ENCODE measurements at places on chromosomes 5 and 9. TPM values are rescaled to one million over a fixed set of nuclear protein-coding genes. Genes with fewer than 3 reads are reported as not detected.

POC5 gene
- total RNA-seq: 12.7 TPM

TAS2R1 gene
- total RNA-seq: 0.82 TPM

FUT7 gene
- total RNA-seq: not detected

PCDHGA11 gene
- 1.2 TPM for total RNA-seq

ARID3C gene
- total RNA-seq: not detected

SMIM33 gene
- total RNA-seq: not detected

SH3GL2 gene
- not detected for total RNA-seq

IL31RA gene
- not detected for total RNA-seq

ADAMTS2 gene
- total RNA-seq: 0.05 TPM

FOXD4L4 gene
- total RNA-seq: 0.26 TPM

GRCh38 chr5:143014017-143014651 is 244.0 kb downstream of the ARHGAP26 start:
- DNase-seq: no peak

DNA sequence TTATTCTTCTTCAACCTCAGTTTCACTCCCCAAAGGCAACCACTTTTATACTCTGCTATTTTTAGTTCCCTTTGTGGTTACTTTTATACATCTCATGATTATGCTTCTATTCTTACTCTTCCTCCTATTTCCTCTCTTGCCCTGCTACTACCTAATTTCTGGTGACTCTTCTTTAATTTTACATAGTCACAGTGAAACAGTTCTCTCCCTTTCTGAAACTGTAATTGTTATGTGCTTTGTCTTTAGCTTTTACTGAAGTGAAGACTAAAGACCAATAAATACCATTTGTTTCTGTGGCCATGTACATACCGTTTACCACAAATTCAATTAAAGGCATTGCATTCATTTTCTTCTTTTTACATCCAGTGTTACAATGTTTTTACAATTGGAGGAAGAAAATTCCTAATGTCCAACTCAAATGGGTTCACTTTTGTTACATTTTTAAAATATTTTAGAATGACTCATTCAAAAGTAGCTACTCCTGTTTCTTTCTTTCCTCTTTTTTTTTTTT is 410.6 kb downstream of the PSAT1 start:
- no peak for DNase-seq

GRCh38 chr5:60399507-60399906 is 300.5 kb downstream of the DEPDC1B start:
- no peak for DNase-seq

- peak; percentile 11 for DNase-seq
Observed at GRCh38 chr5:79464695-79465332, 49.1 kb downstream of the HOMER1 start.

GRCh38 chr5:80982093-80982492 is 21.9 kb downstream of the RASGRF2 start:
- DNase-seq: no peak

DNA sequence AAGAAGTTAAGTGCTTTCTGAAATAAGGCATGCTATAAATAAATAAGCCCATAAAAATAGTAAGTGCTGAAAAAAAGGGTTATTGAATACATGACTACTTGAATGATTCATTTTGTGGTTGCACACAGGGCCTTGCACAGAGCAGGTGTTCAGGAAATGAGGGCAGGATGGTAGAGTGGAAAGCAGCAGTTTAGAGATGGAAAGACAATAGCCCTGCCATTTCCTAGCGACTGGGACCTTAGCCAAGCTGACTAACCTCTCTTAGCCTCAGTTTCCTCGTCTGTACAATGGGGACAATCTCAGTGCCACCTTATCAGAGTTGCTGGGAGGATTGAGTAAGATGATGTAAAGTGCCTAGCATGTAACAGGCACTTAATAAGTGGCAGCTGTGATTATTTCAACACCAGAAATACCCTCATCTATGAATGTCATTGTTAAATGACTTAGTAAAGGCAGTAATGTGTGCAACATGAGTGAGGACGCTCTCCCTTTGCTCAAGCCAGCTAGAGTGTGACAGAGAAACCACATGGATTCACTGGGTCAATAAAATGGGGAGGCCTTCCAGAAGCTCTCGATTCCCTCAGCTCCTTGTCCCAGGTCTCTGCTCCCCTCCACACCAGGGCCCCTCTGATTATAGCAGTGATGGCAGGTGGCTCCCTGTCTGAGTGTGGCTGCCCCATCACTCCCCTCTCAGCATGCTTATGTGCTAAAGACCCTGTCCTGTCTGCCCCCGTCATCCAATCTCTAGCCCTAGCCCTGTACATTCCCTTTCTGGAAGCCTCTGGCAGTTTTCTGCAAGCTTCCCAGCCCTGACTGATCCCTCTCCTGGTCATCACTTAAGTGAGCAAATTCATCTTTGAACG is 16.0 kb upstream of the PHF19 start:
- DNase-seq: no peak

- no peak for DNase-seq
Observed at GRCh38 chr5:96946381-96946780, 10.5 kb downstream of the LNPEP start.

DNA sequence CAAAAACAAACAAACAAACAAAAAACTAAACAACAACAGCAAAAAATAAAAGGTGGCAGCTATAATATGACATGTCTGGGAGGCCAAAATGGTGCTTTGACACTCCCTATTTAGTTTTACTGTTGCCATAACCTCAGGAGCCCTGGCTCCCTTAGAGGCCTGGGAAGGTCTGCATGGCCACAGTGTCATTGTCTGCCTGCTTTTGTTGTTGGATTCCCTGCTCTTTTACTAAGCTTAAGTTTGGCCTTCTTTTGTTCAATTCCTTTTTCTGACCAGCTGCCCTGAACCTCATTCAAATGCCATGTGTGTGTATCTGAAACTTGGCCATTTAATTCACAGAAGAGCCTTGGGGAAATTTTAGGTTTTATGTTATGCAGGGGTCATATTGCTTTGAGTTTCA is 458.2 kb downstream of the TMEM232 start:
- DNase-seq: no peak

- no peak for DNase-seq
Observed at GRCh38 chr5:177380805-177381126, 3.5 kb upstream of the SLC34A1 start.

DNA sequence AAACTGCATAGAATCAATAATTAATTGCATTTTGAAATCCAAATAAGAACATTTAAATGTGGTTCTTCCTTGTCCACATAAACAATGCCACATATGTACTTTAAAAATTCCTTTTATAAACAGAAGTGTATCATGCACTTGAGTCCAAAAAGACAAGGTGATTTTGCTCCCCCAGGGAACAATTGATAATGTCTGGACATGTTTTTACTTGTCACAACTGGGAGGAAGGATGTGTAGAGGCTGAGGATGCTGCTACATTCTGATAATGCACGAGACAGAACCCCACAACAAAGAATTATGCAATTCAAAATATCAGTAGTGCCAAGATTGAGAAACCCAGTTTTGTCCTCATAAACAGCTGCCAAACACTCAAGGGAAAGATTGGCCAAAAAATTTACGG is 181.1 kb upstream of the ISL1 start:
- DNase-seq: no peak

DNA sequence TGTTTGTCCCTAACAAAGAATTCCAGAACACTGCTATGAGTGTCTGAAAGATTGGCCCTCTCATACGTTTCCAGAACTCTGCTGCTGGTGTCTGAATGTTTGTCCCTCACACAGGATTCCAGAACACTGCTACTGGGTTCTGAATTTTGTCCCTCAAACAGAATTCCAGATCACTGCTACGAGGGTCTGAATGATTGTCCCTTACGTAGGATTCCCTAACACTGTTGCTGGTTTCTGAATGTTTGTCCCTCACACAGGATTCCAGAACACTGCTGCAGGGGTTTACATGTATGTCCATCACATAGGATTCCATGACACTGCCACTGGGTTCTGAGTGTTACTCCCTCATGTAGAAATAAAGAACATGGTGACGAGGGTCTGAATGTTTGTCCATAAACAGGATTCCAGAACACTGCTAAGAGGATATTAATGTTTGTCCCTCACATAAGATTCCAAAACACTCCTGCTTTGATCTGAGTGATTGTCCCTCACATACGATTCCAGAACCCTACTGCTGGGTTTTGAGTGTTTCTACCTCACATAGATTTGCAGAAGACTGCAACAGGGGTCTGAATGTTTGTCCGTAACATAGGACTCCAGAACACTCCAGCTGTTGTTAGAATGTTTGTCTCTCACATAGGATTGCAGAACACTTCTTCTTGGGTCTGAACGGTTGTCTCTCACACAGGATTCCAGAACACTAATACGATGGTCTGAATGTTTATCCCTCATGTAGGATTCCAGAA is 214.4 kb downstream of the FOXD4L6 start:
- no peak for DNase-seq

DNA sequence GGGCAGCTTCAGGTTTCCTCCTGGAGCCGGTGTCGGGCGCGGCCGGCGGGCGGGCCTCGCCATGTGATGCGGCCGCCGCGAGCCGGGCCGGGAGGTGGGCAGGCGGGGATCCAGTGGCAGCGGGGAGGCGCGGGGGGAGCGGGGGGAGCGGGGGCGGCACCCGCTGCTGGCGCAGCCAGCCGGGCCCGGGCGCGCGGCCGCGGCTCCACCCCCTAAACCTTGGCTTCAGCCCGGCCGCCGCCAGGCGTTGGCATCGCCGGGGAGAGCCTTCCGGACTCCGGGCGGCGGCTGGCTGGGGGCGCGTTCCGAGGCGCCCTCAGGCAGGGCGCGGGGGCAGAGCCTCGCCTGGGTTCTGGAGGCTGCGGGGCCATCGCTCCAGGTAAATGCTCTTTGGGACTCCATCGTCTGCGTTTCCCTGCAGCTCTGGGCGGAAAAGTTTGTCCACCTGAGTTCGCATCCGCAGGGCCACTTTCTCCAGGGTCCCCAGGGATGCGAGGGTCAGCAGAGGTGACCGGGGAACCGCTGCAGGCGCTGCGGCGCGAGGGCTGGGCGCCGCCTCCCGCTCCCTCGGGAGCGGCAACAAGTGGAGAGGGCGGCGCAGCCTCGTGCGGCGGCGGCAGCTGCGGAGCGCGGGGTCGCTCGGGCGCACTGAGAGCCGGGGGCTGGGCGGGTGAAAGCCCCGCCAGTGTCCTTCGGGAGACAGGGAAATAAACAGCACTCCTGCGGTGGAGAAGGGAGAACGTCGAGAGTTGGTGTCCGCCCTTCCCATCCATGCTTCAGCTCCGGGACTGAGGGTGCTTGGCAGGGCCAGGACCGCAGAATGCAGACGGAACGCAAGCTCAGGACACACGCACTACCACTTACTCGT is at the start of gene ARHGEF28:
ARHGEF28 (plus strand) TSS at position 253 of the 868 bp plus-strand sequence. CDS start 58,656 bp downstream, outside the sequence.
- DNase-seq: no peak

GRCh38 chr5:3844266-3844665 is 248.6 kb downstream of the IRX1 start:
- no peak for DNase-seq

GRCh38 chr5:50653946-50654345 is 12.5 kb upstream of the PARP8 start:
- DNase-seq: no peak

DNA sequence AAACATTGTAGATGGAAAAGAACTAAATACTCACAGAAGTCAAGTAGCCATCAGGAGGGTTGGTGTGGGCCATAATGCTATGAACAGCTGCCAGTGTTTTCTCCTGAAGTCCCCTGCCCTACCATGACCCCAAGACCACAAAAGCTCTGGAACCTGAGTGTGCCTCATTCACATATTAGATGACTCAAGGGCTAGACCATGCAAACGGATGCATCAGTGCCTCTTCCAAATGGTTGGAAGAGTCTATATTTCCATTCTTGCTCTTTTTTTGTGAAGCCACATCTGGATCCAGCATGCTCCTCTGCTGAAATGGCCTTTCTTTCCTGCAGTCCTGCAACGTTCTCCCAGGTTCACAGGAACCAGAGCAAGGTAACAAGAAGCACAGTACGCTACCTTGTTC is 136.6 kb upstream of the EPB41L4A start:
- DNase-seq: no peak

All from Caco-2 (cell line).